Mesothelial cell of epicardium (in vitro differentiated cells): ENCODE measurements at places on chromosomes 1 and 21. TPM values are rescaled to one million over a fixed set of nuclear protein-coding genes. Genes with fewer than 3 reads are reported as not detected.

The CACNA1S gene
- total RNA-seq: 0.05 TPM in 1 of 3 replicates, not detected in the others

The SPOCD1 gene
- 0.75 to 1.3 TPM (median 1.0 TPM) in 3 replicates for total RNA-seq

The LRRC53 gene
- not detected in 3 replicates for total RNA-seq

The ADGRB2 gene
- total RNA-seq: 21.5 to 24.0 TPM (median 21.9 TPM) in 3 replicates

The DNALI1 gene
- total RNA-seq: 12.5 to 15.7 TPM (median 14.9 TPM) in 3 replicates
